ENCODE measurements at places on chromosomes 1 and 21.

GRCh38 chr1:221711656-221712055, 30.2 kb downstream of the DUSP10 start:
- no peak for DNase-seq

DNA sequence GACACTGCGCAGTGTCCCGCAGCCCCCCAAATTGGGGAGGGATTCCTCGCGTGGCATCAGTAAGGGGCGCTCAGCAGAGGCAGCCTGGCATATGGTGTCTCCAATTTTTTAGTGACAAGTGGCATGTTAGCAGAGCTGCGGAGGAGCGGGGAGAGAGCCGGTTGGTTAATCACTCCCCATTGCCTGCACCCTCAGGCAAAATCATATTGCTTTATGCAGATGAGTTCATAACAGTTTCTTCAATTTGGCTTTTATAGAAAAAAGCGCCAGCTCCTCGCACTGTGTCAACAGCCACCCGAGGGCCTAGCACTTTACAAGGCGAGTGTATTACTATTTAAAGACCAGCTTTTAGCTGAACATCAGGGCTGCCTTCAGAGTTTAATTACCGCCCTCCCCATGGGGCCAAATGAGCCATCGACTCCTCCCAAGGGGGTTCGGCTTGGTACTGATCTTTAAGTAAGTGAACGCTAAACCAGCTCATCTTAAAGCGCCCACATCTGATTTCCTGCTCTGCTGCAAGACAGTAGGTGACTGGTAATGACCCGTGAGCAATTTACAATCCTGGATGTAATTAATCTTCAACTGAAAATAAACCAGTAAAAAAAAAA, 298.9 kb downstream of the DSCAM start:
- no peak for DNase-seq

DNA sequence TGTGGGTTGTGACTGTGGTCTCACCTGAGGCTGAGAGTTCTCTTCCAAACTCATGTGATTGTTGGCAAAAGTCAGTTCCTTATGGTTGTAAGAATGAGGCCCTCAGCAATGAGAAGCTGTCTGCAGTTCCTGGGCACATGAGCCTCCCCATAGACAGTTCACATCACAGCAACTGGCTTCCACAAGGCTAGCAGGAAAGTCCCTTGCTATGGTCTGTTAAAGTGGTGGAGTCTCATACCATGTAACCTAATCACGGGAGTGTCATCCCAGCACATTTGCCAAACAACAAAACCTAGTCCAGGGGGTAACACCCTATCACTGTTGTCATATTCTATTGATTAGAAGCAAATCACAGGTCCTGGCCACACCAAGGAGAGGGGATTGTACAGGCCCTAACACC, 163.8 kb downstream of the BACH1 start:
- DNase-seq: no peak

DNA sequence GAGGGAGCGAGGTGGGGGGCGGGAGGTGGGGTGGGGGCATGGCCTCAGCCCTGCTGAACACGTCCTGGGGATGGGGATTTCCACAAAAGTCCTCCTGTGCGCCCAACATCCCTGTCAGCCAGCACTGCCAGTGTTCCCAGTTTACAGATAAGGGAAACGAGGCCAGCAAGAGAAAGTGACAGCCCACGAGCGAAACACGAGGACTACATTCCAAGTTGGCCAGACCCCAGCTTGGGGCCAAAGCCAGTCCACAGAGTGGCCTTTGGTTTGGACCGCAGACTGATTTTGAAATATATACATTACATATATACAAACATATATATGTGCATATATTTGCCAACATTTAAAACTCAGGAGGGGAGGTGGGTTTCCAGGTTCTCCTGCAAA, 5.0 kb downstream of the FBXO2 start:
- DNase-seq: no peak

- no peak for DNase-seq
These were observed 11.7 kb downstream of the LUZP1 start for GRCh38 chr1:23156940-23157339.

DNA sequence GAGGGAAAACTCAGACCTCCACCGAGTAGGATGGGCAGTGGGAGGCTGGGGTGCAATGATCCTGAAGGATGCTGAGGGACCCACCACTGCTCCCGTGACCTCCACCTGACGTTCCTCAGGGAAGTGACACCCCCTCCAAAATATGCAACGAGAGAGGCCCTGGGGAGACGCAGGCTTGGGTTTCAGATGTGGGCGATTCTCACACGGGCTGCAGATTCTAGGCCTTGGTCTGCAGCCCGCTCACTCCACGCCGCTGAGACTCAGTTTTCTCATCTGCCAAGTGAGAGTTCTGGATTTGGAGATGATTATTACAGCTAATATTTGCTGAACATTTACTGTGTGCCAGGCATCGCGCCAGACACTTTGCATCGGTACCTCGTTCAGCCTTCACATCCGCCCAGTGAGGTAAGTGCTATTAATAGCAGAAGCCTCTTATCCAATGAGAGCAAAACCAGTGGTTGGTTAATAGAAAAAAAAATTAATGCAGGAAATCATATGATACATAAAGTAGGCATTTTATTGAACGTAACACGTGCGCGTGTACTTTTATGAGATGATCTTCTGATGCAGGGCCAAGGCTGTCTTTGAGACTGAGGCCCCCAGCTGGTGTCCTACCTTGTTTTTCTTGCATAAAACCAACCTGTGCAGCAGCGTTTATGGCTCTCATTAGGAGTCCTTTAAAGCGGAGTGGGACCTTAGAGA, 102.0 kb upstream of the RUNX3 start:
- DNase-seq: peak; percentile 82

GRCh38 chr1:36803868-36804570, 230.3 kb downstream of the GRIK3 start:
- no peak for DNase-seq

DNA sequence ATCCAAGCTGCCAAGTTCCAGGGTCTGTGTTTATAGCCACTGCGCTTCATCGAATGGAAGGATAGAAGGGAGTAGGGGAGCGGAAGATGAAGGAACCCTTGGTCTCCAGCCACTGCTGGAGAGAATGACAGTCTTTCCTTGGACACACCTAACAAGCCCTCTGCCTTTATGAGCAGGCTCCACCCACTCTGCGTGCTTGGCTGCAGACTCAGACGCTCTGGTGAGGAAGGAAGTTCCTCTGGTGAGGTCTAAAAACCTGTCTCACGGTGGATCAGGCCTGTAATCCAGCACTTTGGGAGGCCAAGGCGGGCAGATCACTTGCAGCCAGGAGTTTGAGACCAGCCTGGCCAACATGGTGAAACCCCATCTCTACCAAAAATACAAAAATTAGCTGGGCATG, 55.4 kb downstream of the MATN1 start:
- DNase-seq: no peak
